Uterus (tissue), 4 donors: ENCODE measurements at places on chromosomes 12 and 14. TPM values are rescaled to one million over a fixed set of nuclear protein-coding genes. Genes with fewer than 3 reads are reported as not detected.
A peak's percentile ranks its signal among the peaks of the same experiment; 100 is the strongest.

DNA sequence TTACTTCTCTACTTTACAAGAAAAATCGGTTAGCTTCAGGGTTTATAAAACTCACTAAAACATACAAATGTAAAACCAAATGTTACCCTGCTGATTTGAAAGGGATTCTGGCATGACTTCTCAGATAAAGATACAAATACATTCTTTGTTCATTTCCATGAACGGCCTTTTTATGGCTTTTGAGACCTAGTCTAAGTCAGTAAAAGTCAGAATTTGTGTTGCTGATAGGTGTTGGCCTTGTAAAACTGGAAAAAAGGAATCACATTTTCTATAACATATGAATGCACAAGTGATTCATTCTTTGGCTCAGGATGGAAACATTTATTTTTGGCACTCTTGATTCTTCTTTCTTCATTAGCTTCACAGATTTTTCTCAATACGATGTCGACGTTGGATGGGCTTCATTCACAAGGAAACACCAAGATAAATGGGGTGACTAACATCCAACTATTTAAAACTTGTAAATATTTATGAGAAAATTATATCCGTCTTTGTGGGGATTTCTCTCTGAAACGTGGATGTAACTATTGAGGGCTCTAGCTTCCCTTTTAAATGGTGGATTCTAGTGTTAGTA lies 27.0 kb upstream of the CPM start:
- no peaks in the 10 kb centered on the region for H3K4me1 ChIP-seq
- DNase-seq = no peak
- H3K36me3 ChIP-seq = no peaks in the 10 kb centered on the region
- H3K27me3 ChIP-seq = no peaks in the 10 kb centered on the region

- no peaks in the 10 kb centered on the region for H3K27me3 ChIP-seq
- no peaks in the 10 kb centered on the region for H3K36me3 ChIP-seq
- H3K27ac ChIP-seq = peak overlapping the region; percentile 79
- DNase-seq = peak; percentile 45
- H3K4me1 ChIP-seq = no peaks in the 10 kb centered on the region
Measured at GRCh38 chr12:42588524-42589464, 752 bp downstream of the PRICKLE1 start.

GRCh38 chr12:70615174-70615866 lies 21.9 kb downstream of the PTPRB start:
- H3K36me3 ChIP-seq = no peaks in the 10 kb centered on the region
- H3K27ac ChIP-seq = no peak overlapping the region
- no peaks in the 10 kb centered on the region for H3K27me3 ChIP-seq
- DNase-seq = no peak

DNA sequence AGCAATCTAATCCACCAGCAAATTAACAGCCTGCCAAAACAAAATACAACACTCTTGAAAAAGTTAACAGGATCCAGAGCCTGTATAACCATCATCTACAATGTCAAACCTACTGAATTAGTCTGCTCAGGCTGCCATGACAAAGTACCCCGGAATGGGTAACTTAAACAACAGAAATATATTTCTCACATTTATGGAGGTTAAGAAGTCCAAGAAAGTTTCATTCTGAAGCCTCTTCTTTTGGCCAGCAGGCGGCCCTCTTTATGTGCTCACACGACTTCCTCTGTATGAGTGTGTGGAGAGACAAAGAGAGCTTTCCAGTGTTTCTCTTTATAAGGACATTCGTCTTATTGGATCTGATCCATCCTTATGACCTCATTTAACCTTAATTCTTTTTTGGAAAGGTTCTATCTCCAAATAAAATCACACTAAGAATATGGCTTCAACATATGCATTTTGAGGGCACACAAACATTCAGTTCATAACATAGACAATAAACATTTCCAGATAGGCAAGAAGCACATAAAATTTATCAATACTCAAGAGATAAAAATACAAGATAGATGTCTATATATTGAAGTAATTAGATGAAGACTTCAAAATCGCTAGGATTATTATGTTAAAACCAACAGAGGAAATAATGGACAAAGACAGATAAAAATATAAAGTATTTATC lies 5.9 kb upstream of the RERG start:
- H3K4me3 ChIP-seq = no peak overlapping the region
- DNase-seq = peak; percentile 37
- H3K27ac ChIP-seq = no peak overlapping the region
- no peaks in the 10 kb centered on the region for H3K4me1 ChIP-seq

DNA sequence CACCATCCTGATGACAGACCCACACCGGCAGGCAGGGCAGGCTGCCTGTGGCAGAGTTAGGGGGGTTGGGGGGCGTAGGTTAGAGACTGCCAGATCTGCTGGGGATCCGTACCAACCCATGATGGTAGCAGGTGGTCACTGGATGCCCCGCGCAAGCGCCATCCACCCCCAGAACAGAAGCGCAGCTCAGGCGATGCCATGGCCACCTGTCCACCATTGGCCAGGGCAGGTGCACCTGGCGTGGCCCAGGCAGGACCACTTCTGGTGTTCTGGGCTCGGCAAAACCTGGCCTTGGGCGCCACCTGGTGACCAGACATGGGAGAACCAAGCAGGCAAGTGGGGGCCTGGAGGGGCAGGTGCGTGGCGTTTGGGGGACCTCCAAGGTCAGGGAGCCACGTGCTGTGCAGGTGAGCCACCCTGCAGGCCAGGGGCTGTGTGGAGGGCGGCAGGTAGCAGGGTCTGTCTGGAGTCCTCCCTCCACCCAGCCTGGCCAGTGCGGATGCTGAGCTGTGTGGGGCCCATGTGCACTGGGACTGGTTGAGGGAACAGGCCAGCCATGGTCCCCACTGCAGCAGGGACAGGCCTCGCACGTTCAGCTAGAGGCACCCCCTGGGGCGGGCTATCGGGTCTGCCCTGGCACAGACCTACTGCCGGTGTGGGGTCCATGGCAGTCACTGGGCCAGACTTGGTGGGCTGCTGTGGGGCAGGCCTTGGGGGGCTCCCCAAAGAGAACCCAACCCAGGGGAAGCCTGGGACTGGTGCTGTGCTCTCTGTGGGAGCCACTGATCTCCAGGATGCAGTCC lies 15.6 kb downstream of the BAG5 start:
- H3K4me1 ChIP-seq = peaks cover 39% of the 10 kb centered on the region
- H3K36me3 ChIP-seq = no peaks in the 10 kb centered on the region
- H3K4me3 ChIP-seq = no peak overlapping the region
- H3K27ac ChIP-seq = no peak overlapping the region

GRCh38 chr12:93408813-93409212 lies 31.1 kb downstream of the NUDT4 start:
- H3K4me1 ChIP-seq = no peaks in the 10 kb centered on the region
- H3K27me3 ChIP-seq = no peaks in the 10 kb centered on the region
- DNase-seq = no peak
- no peak overlapping the region for H3K4me3 ChIP-seq
- H3K27ac ChIP-seq = no peak overlapping the region

Gene MYBPC1
- total RNA-seq = 0.73 TPM

Gene CCDC196
- total RNA-seq = not detected

Gene SCN8A
- not detected for total RNA-seq

DNA sequence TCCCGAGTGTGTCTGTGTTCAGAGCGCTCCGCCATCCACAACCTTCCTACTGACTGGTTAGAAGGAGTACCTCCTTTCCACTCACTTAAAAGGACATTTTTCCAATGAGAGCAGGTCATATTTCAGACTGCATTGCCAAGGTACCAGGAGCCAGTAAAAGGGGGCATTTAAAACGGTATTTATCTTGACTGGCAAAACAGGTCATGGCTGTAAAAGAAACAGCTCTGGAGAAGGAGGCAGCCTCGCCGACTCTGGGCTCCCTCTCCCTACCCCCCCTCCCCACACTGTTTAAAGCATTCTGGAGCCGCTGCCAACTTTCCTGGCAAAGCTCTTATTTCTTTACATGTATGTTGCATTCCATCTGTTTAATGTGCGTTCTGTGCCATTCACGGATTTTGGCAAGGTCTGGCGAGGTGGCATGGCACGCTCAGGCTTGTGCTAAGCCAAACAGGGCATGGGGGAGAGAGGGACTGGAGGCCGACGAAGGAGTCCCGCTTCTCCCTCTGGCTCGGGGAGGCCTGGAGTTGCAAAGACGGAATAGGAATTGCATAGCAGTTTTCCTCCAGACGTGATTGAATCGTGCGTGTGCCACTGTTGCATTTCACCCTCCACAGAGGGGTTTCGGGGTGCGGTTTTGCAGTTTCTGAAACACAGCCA lies 41.2 kb upstream of the MED13L start:
- H3K27me3 ChIP-seq = no peaks in the 10 kb centered on the region
- peak overlapping the region; percentile 87 for H3K27ac ChIP-seq
- peaks cover 22% of the 10 kb centered on the region for H3K4me1 ChIP-seq
- no peaks in the 10 kb centered on the region for H3K36me3 ChIP-seq
- peak; percentile 56 for DNase-seq

- no peaks in the 10 kb centered on the region for H3K27me3 ChIP-seq
- no peaks in the 10 kb centered on the region for H3K4me1 ChIP-seq
- no peak overlapping the region for H3K27ac ChIP-seq
- DNase-seq = no peak
Measured at GRCh38 chr14:35752380-35752779, 56.7 kb downstream of the RALGAPA1 start.

DNA sequence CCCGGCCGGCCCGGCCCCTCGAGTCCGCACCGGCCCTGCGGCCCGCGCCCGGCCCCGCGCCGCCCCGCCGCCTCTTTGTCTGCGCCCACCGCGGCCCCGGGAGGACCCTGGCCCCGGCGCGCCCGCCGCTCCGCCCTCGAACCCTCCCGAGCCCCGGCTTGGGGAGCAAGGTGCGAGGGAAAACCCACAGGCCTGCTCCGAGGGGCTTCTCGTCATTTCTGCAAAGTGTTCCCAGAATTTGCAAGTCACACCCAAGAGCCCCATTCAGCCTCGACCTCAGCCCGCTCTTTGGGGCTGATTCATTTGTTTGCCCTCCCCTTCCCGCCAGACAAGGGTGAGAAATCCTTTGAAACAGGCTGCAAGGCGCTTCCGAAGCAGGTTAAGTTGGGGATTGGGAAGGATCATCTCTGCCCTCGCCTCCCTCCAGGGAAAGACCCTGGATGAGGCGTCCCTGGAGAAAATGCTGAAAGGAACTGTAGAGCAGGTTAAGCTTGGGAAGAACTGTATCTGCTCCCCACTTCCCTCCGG lies 325 bp upstream of the CLIP1 start:
- peak overlapping the region; percentile 47 for H3K4me3 ChIP-seq
- H3K4me1 ChIP-seq = peaks cover 7% of the 10 kb centered on the region
- peak; percentile 31 for DNase-seq
- no peaks in the 10 kb centered on the region for H3K36me3 ChIP-seq
- no peaks in the 10 kb centered on the region for H3K27me3 ChIP-seq
- H3K27ac ChIP-seq = peak overlapping the region; percentile 99

DNA sequence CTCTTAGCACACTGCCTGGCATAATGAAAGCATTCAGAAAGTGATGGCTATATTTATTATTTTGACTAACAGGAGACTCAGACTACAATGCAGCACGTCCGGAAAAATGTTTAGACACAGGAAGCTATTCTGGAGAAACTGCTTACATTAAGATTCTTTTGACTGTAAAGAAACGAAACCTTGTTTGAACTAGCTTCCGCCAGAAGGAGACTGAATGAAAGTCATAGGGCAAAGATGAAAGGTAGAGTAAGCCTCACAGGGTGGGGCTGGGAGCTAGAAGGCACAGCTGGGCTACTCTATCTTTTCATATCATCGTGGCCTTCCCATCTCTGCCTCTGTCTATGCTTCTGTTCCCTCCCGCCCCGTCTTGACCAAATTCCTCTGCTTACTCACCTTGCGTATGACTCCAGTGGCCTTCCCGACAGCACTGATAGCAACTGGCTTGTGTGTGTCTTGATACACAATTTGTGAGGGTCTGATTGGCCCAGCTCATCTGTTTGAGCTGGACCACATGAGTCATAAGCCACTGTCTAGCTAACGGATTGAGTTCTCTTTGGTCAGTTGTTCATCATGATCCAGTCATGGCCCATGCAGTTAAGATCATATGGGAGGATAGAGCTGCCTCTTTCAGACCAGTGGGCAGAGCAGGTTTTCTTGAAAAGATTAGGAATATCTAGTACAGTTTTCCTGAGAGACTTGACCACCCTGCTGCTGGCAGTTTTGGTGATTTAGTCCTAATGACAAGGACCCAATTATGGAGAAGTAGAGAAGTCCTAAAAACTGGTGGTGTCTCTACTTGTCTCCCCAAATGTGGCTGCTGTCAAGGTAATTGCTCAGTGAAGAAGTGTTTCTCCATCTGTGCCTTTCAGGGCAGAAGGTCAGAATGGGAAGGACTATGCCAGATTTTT lies 151.5 kb upstream of the SLC38A2 start:
- H3K27ac ChIP-seq = peak overlapping the region; percentile 77
- no peak for DNase-seq
- peaks cover 31% of the 10 kb centered on the region for H3K4me1 ChIP-seq
- H3K27me3 ChIP-seq = no peaks in the 10 kb centered on the region

DNA sequence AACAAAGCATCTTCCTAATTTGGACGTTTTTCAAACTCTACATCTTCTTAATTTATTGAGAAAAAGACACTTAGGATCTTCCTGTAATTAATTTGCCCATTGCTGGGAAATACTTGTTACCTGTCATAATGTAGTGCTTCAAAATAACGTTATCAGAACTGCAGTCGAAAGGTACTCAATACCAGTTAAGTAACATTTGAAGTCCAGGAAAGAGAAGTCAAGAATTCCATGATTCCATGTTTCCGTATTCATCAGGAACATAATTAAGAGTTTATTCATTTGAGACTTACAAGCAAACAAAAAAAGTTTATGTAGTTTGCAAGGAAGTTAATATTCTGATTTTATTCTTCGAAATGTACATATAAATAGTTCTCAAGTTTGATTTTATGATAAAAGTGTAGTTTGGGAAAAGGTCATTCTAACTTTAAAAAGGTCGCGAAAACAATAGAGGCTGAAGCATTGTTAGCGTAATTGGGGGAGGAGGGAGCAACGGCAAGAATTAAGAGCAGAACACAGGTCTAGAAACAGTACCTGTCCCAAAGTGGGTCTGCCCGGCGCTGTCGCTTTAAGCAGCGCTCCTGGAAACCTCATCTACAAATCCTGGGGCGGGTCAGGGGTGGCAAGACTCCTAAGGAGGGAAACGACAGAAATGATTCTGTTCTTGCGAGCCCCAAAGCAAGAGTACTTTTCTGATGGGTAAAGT lies 1.2 kb upstream of the KCNMB4 start:
- H3K4me1 ChIP-seq = no peaks in the 10 kb centered on the region
- H3K36me3 ChIP-seq = no peaks in the 10 kb centered on the region
- no peak overlapping the region for H3K27ac ChIP-seq

DNA sequence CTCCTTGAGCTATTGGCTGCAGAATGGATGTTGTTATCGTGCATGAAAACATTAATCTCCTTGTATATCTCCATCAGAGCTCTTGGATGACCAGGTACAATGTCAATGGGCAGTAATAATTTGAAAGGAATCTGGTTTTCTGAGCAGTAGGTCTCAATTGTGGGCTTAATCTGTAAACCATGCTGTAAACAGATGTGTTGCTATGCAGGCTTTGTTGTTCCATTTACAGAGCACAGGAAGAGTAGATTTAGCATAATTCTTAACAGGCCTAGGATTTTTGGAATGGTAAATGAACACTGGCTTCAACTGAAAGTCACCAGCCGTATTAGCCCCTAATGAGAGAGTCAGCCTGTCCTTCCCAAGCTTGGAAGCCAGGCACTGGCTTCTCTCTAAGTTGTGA lies 50.4 kb downstream of the ATG14 start:
- H3K36me3 ChIP-seq = no peaks in the 10 kb centered on the region
- H3K4me3 ChIP-seq = no peak overlapping the region
- DNase-seq = no peak
